Stimulated activated CD4-positive, alpha-beta T cell treated with anti-CD3 and anti-CD28 coated beads, TNF-alpha, amount 100 ng/mL, for 1 hour (primary cell): ENCODE measurements at places on chromosomes 3 and 15.

- no peak for DNase-seq
Observed at GRCh38 chr3:120625159-120625586, 29.0 kb downstream of the NDUFB4 start.

DNA sequence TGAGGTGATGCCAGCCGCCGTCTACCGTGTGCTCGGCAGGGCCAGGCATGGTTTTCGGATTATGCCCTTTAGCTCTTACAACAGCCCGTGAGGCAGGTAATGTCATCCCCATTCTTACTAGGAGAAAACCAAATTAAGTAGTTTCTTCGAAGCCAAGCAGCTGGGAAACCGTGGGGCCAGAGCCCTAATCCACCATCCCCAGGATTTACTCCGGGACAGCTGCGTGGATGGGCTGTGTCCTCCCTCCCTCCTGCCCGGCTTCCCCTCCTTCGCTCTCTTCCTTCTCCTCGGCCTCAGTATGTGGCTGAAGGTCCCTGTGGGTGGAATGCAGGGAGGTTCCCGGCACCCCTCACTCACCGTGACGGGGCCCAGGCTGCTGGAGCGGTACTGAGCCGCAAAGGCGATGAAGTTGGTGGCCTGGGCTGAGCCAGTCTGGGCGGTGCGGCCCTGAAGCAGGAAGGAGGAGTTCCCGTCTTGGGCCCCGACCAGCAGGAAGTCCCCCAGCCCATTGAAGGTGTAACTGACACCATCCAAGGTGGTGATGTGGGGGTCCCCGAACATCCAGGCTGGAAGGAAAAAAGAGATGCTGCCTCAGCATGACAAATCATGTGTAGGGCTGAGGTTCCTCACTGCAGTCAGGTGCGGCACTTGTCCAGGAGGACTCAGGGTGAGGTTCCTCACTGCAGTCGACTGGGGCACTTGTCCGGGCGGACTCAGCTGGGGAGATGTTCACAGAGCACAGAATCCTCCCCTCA, 42.5 kb downstream of the MUC20 start:
- DNase-seq: no peak

- no peak for DNase-seq
Observed at GRCh38 chr15:58934521-58934920, 1.0 kb upstream of the SLTM start.

GRCh38 chr3:177693616-177694264, 496.5 kb upstream of the TBL1XR1 start:
- no peak for DNase-seq

- DNase-seq: no peak
Observed at GRCh38 chr15:97615114-97615513, 345.4 kb upstream of the ARRDC4 start.

DNA sequence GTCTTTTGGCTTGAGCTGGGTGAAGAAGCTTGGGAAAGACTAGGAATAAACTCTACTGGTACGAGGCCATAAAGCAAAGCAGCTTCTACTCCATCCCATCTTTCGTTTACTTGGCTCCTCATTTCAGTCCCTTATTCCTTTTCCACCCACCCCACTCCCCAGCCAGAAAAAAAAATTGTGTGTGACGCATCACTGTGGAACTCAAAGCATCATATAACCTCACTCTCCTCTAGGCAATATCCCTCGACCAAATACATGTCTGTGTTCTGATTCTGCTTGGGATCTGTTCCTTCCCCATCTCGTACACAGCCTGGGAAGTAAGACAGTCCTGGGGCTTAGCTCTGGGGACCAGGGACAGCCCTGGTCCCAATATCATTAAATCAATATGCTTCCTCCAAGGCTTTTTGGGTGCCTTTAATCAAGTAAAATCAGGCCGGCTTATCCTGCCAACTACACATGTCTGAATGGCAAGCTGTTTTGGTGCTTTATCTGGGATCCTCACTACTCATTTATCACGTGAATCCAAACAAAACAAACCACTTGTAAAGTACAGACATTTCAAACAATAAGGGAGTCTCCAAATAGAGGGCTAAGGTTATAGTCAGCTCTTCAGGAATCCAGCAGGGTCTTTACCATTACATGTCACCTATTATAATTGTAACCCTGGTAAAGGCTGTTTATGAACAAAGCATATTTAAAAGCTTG, 74.9 kb upstream of the ZBED2 start:
- no peak for DNase-seq

- no peak for DNase-seq
Observed at GRCh38 chr3:184050217-184050847, 2.5 kb upstream of the HTR3C start.

DNA sequence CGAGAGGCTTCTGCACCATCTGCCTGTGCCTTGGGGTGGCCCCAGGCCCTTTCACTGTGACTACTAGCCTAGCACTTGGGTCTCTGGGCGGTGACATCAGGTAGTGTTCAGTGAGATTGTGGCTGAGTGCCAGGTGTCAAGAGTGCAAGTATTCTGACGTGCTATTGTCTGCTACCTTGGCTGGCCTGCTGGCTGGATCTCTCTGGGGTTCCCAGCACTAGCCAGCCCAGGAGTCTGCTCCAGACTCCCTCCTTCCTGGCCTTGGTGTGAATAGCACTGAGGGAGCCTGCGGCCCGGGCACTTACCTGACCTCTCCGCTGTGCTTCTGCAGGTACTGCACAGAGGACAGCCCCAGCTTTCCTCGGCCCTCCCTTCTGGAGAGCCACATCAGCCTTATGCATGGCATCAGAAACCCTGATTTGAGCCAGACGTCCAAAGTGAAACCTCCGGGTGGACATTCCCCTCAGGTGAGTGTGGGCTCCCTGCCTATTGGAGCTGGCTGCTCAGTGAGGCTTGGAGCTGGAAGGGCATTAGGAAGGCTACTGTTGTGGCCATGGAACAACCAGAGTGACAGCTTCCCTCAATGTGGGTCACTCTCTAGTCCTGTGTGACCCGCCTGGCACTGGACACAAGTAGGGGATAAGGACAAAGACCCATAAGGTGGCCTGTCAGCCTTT, 17.5 kb upstream of the ALPK3 start:
- no peak for DNase-seq

DNA sequence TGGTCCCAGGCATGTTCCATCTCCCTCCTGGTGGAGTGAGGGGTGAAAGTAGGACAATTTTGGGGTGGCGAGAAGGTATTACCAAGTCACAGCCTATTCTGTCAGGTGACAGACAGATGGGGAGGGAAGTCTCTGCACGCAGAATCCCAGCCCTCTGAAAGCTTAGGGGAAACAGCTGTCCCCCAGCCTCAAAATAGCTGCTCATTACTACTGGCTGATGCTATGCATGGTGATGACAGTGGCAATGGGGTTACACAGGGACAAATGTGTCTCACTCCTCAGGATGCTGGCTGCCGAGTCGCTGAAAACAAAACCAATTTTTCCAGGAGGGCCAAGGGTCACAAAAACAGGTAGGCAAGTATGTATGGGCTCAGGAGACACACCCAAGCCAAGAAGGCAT, 68.8 kb upstream of the OXTR start:
- no peak for DNase-seq

GRCh38 chr3:192864941-192865340, 52.7 kb downstream of the MB21D2 start:
- no peak for DNase-seq

- no peak for DNase-seq
Observed at GRCh38 chr3:123089611-123090331, 22.9 kb downstream of the PDIA5 start.
